ENCODE measurements at places on chromosomes 6 and 20. TPM values are rescaled to one million over a fixed set of nuclear protein-coding genes. Genes with fewer than 3 reads are reported as not detected.

- DNase-seq: peak; percentile 21
Measured at GRCh38 chr20:10848810-10849370, 175.1 kb upstream of the JAG1 start.

DNA sequence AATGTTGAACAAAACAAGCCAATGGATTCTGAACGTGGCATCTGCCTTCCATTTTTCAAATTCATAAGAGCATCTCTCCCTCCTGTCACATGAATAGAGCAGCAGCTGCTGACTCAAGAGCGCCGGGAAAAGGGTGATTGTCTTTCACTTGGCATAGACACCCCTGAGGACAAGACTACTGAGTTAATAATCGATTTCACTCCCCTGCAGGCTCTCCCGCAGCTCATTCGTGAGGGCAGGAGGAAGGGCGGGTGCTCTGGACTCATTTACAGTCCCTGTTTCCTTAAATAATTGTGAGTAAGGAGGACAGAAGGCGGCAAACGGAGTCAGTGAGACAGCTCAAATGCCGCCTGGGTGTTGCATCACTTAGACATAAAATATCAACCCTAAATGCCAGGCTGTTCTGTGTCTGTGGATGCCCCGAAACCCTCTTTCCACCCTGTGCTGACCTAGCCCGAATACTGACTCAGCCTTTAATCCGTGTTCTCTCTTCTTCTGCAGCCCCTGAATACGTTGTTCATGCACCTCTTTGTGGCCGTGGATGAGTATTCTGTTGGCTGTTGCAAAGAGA is 21.6 kb downstream of the CFAP61 start:
- DNase-seq: no peak

FOXS1 gene
- total RNA-seq: not detected

- no peak for DNase-seq
Measured at GRCh38 chr6:167103041-167103891, 19.6 kb upstream of the CCR6 start.

DNA sequence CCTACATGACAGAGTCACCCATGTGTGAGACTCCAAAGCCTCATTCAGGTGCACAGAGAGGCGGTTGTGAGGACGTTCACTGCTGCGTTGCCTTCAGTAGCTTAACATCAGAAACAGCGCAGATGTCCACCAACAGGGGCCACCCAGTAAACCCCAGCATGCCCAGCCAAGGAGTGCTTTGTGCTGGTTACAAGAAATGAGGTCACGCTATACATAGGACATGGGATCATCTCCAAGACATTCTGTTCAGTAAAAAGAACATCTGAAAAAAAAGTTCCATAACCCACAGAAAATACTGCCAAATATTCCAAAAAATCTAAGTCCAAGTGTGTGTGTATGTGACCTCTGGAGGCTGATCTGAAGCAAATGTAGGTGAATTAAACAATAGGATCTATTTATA is 16.0 kb downstream of the SLC52A3 start:
- DNase-seq: no peak

SRMS gene
- total RNA-seq: 3.2 TPM

GRCh38 chr20:20860078-20860806 is 147.8 kb upstream of the RALGAPA2 start:
- peak; percentile 69 for DNase-seq

- peak; percentile 3 for DNase-seq
Measured at GRCh38 chr6:110618591-110619267, 142.3 kb upstream of the SLC22A16 start.

DNA sequence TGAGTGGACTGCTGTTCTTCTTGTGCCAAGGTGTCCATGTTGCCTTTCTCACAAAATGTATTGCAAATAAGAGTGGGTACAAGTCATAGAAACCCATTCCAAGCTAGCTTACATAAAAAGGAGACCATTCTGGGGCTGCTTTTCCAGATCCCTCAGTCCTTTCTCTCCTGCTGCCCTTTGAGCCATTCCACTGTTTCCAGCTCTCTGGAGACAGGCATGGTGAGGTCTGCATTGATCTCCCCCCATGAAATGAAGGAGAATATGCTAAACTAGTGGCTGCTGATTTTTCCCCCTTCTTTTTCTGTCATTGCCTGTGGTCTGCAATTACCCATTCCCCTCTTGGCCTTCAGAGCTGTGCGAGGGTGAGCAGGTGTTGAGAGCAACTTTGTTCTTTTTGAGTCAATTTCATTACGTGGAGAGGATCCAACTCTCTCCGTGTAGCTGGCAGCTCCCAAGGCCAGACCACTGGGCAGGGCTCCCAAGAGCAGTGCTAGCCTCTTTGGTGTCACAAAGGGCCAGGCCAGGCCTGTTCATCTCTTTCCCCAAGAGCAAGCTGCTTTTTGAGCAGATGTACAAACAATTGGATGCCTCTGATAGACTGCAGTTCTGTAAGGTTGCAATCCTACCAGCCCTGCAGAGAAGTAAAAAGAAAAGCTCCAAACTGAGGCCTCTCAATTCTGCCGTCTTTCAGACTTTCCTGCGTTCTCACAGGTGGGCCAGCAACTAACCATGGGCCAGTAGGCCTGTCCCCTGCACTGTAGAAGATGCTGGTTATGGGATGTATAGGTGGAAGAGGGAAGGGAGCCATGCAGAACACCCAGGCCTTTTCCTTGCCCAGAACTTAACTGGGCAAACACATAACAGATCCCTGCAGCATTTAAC is 96.1 kb upstream of the ARMC2 start:
- no peak for DNase-seq

DNA sequence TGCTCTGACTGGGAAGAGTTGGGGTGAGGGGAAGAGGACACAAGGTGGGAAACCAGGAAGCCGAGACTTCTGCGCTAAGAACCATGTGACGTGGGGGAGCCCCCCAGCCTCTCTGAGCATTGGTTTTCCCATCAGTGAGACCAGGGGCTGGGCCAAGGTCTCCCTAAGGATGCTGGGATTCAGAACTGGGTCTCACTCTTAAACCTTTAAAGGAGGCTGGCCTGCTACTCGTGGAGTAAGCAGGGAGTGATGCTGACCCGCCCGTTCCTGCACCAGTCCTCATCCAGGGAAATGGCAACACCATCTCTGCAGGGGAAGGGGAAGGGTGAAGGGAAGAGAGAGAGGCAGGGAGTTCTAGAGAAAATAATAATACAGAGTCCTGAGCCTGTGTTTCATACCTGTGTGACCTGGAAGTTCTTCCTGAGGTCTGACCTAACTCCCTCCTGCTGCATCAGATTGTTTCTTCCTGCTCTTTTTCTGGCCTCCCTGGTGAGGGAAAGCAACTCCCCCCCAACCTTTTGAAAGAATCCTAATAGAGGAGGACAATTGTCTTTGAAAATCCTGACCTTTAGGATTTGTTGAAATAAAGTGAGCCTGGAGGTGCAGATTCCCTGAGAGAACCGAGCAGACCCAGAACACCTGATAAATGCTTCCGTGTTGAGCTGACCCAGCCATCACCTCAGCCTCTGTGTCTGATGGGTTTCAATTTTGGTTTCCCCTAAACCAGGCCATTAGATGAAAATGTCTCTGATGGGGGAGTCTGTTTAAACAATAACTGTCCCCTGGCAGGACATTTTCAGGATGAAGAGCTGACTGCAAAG is 3.0 kb upstream of the GRM4 start:
- DNase-seq: no peak

DNA sequence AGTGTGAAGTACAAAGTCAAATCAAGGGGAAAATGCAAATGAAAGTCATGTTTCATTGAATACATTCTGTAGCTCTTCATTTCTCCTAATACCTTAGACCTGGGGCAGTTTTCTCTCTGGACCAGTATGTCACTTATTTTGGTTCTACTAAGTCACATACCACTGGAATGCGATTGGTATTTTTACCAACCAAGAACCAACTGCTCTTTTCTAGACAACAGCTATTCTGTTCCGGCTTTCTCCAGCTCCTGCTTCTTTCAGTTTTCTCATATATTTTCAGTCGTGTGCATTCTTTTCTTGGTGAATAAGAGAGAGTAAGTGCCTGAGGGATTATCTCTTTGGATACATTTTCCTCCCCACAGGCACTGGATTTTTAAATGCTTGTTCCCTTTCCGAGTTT is 39.2 kb upstream of the SPACA1 start:
- DNase-seq: no peak

RCAN2 gene
- total RNA-seq: 0.57 TPM

DNA sequence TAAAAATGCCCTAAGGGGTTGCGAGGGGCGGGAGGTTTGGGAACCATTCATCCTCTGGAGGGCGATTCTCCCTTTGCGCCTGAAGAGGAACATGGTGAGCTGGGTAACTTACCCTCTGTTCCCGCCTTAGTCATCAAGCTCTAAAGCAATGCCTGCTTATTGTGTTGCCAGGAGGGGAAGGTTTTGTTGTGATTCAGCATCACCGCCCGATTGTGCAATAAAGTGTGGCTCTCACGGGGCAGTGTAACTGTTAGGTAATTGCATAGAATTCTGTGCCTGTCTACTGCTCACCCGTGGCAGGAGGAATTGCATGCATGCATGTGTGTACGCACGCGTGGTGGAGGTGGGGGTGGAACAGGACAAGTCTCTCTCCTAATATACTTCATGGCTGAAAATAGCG is 95.5 kb upstream of the AGPAT4 start:
- no peak for DNase-seq

MYLK2 gene
- total RNA-seq: 0.34 TPM

GRCh38 chr6:38319256-38320212 is 320.2 kb downstream of the BTBD9 start:
- no peak for DNase-seq

DNA sequence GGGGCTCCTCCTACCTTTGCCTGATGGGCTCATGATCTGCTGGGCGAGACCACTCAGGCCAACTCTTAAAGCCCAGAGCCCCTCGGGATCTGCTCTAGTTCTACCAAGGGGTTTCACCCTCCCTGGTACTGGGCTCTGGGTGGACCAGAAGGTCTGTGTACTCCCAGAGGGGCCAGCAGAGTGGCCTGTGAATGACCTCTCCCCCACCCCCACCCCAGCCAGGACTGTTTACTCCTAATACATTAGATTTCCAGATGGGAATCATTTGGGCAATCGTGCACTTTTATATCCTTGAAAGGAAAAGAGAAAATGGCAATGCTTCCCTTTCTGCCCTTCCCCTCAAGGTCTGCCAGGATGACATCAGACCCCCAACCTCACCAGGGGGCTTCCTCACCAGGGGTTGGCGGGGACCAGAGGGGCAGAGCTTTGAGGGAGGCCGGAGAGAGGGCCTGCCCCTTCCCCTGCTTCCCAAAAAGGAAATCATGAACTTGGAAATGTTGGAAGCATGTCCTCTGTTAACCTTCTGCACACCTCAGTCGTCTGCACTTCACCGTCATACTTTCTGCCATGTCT is 37.1 kb upstream of the PMEPA1 start:
- DNase-seq: no peak

HIVEP2 gene
- total RNA-seq: 8.1 TPM

DNA sequence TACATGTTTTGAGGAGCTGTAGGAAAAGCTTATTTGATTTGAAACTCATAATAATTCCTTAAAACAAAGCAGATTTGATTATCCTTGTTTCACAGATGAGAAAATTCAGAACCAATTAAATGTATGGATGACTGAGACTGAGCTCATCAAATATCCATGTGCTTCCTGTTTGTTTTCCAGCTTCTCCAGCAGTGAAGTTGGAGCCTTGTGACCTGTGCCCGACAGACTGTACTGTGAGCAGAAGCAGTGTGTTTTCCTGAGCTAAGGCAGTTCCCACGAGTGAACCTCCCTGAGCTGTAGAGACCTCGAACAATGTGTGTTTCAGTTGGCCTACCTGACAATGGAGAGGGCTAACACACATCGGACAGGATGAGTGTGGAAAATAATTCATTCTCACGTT is 599.5 kb upstream of the NRSN1 start:
- no peak for DNase-seq

DNA sequence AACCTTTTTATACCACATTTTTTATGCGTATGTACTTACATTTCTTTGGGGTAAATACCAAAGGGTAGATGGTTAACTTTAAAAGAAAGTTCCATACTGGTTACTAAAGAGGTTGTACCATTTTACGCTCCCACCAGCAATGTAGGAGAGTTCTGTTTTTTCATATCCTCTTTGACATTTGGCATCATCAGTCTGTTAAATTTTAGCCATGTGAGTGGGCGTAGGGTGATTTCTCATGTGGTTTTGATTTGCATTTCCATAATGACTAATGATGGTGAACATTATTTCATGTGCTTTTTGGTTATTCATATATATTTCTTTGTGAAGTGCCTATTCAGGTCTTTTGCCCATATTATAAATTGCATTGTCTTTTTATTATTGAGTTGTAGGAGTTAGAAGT is 194.2 kb downstream of the PRL start:
- no peak for DNase-seq

All from HCT116 (cell line).